NCI-H1092 treated with DMSO at 0.1 percent for 48 hours (cell line): ENCODE measurements at places on chromosomes 7 and 10.

- DNase-seq: no peak
Observed at GRCh38 chr10:103232131-103232673, 13.5 kb upstream of the RPEL1 start.

- DNase-seq: no peak
Observed at GRCh38 chr7:97007583-97007861, 2.2 kb downstream of the DLX6 start.

GRCh38 chr7:73742753-73743641 is 4.4 kb upstream of the ABHD11 start:
- peak; percentile 97 for DNase-seq

- DNase-seq: peak; percentile 68
Observed at GRCh38 chr7:91263384-91264045, 718 bp upstream of the FZD1 start.

DNA sequence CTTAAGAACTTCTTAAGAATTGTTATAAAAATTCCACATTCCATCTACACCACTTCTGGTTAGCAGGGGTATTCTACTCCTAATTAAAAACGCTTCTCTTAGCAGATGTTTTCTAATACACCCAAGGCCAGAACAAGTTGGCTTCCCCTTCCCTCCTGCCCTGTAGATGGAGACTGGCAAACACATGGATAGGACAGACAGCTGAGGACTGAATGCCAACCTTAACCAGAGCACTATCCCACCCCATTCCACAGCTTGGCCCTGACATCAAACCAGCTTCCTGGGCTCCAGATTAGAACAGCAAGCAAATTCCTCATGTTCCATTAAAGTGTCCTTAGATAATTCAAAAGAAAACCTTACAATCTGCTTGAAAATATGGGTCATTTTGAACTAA is 56.6 kb upstream of the IL6 start:
- DNase-seq: no peak

DNA sequence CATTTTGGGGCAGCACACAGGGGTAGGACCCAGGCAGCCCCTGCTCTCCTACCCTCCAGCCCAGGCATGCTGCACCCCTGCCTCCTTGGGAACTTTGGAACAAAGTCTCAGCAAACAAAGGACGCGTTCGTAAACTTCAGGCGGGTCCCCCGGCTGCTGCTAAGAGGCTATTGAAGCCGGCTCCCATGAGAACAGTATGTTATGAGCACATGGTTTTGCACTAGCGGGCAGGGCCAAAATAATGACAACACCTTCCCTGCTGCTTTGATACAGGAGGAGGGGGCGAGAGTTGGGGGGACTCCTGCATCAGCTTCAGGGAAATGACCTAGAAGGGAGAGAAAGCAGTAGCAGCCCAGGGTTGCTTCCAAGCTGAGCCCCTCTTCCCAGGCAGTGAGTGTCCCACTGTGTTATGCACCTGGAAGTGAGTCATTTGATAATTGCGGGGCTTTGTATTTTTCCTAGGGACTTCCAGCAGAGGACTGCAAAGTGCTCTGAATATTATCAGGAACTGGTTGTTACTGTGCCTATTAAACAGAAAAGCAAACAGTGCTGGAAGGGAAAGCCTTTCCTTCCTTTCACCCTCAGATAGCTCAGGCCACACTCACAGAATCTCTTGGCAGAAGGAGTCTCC is 6.9 kb downstream of the ITPRIP start:
- DNase-seq: peak; percentile 62

- DNase-seq: no peak
Observed at GRCh38 chr7:75951506-75951905, 36.6 kb downstream of the POR start.

GRCh38 chr7:35875292-35875691 is 74.4 kb downstream of the SEPTIN7 start:
- no peak for DNase-seq

DNA sequence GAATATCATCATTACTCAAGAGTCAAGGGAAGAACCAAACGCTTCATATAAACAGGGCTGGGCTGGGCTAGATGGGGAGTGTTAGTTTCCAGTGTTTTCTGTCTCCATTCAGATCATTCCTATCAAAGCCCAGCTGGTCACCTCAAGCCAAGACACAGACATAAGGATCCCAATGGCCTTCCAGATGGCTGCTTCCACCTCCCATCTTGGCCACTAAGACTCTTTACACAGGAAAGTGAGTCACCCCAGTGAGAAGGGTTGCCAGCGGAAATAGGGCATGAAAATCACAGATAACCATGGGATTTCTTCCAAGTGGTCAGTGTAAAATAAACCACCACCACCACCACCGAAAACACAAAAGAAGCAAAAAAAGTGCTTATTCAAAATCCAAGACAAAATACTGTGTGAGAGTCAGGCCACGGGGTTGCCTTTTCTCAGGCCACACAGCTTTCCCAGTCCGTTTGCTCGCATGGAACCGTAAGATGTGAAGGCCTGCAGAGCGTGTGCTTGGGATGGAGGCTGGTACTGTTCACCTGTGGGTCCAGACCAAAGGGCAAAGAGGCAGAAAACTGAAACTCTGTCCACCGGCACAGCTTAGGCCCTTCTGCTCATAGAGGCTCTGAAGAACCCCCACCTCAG is 5.6 kb downstream of the PRSS2 start:
- DNase-seq: no peak

- DNase-seq: no peak
Observed at GRCh38 chr10:110002801-110003523, 4.8 kb upstream of the ADD3 start.

GRCh38 chr10:8389630-8390029 is 335.1 kb downstream of the GATA3 start:
- DNase-seq: no peak

- DNase-seq: no peak
Observed at GRCh38 chr10:31112961-31113360, 81.3 kb upstream of the ZNF438 start.
